ENCODE measurements at places on chromosomes 6 and 20. TPM values are rescaled to one million over a fixed set of nuclear protein-coding genes. Genes with fewer than 3 reads are reported as not detected.

MED23 gene
- 51.1 TPM for total RNA-seq

OR2H2 gene
- not detected for total RNA-seq

WFDC10B gene
- not detected for total RNA-seq

PDE10A gene
- 18.9 TPM for total RNA-seq

STX11 gene
- 11.3 TPM for total RNA-seq

ANKRD6 gene
- 9.1 TPM for total RNA-seq

RIMS4 gene
- total RNA-seq = not detected

COX7A2 gene
- total RNA-seq = 130 TPM

SERAC1 gene
- total RNA-seq = 10.6 TPM

CGA gene
- total RNA-seq = not detected

RBM24 gene
- 4.8 TPM for total RNA-seq

SLC16A10 gene
- under 0.01 TPM for total RNA-seq

PTK6 gene
- not detected for total RNA-seq

ZNF337 gene
- total RNA-seq = 16.4 TPM

Measured in thoracic aorta endothelial cell (primary cell).